ENCODE measurements at places on chromosomes 2 and 18. TPM values are rescaled to one million over a fixed set of nuclear protein-coding genes. Genes with fewer than 3 reads are reported as not detected.

DNA sequence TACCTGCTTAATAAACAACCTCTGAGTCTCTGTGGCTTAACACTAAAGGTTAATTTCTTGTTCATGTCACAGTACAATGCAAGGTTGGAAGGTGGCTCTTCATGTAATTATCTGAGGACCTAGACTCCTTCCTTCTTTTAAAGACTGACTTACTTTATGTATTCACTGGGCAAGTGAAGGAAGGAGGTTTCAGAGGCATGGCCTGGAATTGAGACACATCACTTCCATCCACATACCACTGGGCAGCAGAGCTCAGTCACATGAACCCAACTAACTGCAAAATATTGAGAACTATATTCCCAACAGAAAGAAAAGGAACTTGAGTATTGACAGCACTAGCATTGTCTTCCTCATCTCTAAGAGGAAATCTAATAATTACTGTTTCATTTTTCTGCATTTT lies 57.5 kb upstream of the FN1 start:
- H3K27me3 ChIP-seq: no peaks in the 10 kb centered on the region
- peaks cover 6% of the 10 kb centered on the region for H3K36me3 ChIP-seq
- H3K27ac ChIP-seq: no peak overlapping the region

- no peaks in the 10 kb centered on the region for H3K36me3 ChIP-seq
- H3K4me3 ChIP-seq: no peak overlapping the region
- H3K4me1 ChIP-seq: peaks cover 4% of the 10 kb centered on the region
- no peaks in the 10 kb centered on the region for H3K27me3 ChIP-seq
- no peak overlapping the region for H3K27ac ChIP-seq
- no peak for DNase-seq
These were observed 86.3 kb upstream of the PELI1 start for GRCh38 chr2:64230540-64230939.

DNA sequence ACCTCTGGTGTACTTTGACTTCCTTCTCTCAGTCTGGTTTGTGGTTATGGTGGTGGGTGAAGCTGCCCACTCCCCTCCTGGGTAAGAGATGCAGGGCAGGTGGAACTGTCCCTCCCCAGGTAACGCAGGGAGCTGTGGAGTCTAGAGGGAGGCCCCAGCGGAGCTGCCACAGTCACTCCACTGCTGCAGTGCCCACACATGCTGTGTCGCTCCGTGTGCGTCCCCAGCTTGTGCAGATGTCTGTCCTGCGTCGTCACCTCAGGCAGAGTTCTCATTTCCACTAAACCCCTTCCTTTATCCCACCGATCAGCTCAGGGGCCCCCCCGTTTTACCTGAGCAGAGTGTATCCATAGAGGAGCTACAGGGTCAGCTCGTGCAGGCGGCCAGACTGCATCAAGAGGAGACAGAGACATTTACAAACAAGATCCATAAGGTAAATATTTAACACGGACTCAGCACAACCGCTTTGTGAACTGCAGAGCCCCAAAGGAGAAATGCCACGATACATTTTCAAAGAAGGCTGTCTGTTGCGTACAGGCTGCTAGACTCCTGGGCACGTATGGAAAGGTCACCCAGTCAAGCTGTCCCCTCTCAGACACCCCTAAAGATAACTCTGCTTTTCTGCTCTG lies 87.4 kb downstream of the MTCL1 start:
- peaks cover 8% of the 10 kb centered on the region for H3K36me3 ChIP-seq
- no peak for DNase-seq

- no peaks in the 10 kb centered on the region for H3K27me3 ChIP-seq
- no peak overlapping the region for H3K4me3 ChIP-seq
- H3K36me3 ChIP-seq: peaks cover 4% of the 10 kb centered on the region
- DNase-seq: no peak
These were observed 31.5 kb downstream of the EHBP1 start for GRCh38 chr2:62736899-62737559.

- H3K27me3 ChIP-seq: no peaks in the 10 kb centered on the region
- H3K36me3 ChIP-seq: peaks cover 11% of the 10 kb centered on the region
- no peak overlapping the region for H3K4me3 ChIP-seq
These were observed 111.3 kb downstream of the DCC start for GRCh38 chr18:52451256-52451655.

GRCh38 chr2:212596276-212596675 lies 57.7 kb upstream of the ERBB4 start:
- no peak overlapping the region for H3K4me3 ChIP-seq
- H3K36me3 ChIP-seq: no peaks in the 10 kb centered on the region
- H3K27ac ChIP-seq: no peak overlapping the region
- DNase-seq: no peak
- no peaks in the 10 kb centered on the region for H3K4me1 ChIP-seq
- H3K27me3 ChIP-seq: no peaks in the 10 kb centered on the region

GRCh38 chr2:195619590-195619989 lies 37.4 kb upstream of the SLC39A10 start:
- H3K4me3 ChIP-seq: no peak overlapping the region
- no peaks in the 10 kb centered on the region for H3K27me3 ChIP-seq
- H3K4me1 ChIP-seq: peaks cover 4% of the 10 kb centered on the region
- peaks cover 4% of the 10 kb centered on the region for H3K36me3 ChIP-seq
- no peak for DNase-seq

- H3K27ac ChIP-seq: no peak overlapping the region
- no peaks in the 10 kb centered on the region for H3K36me3 ChIP-seq
- H3K4me1 ChIP-seq: no peaks in the 10 kb centered on the region
- H3K4me3 ChIP-seq: no peak overlapping the region
- no peaks in the 10 kb centered on the region for H3K27me3 ChIP-seq
These were observed 430.6 kb downstream of the GRB14 start for GRCh38 chr2:164190700-164191099.

- DNase-seq: peak; percentile 66
- no peaks in the 10 kb centered on the region for H3K36me3 ChIP-seq
- peaks cover 7% of the 10 kb centered on the region for H3K4me1 ChIP-seq
- peak overlapping the region; percentile 18 for H3K4me3 ChIP-seq
- no peak overlapping the region for H3K27ac ChIP-seq
These were observed 88.4 kb upstream of the SP3 start for GRCh38 chr2:174053355-174054151.

DNA sequence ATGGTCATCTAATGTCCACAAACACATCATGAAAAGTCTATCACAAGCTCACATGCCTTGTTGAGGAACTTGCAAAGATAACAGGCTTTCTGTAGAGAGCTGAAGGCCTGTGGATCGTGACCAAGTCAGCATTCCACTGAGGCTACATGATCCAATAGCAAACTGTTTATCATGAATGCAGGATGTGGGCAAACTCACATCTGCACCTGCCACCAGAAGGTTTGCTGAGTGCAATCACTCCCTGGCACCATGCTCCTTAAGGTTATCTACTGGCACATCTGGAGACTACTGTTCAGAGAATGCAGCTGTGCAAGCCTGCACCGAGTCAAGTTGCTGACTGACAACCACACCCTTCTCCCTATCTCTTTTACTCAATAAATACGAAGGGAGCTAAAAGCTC lies 67.3 kb upstream of the ACAA2 start:
- H3K27me3 ChIP-seq: no peaks in the 10 kb centered on the region
- no peaks in the 10 kb centered on the region for H3K4me1 ChIP-seq
- no peak for DNase-seq
- H3K4me3 ChIP-seq: no peak overlapping the region
- H3K36me3 ChIP-seq: no peaks in the 10 kb centered on the region

DNA sequence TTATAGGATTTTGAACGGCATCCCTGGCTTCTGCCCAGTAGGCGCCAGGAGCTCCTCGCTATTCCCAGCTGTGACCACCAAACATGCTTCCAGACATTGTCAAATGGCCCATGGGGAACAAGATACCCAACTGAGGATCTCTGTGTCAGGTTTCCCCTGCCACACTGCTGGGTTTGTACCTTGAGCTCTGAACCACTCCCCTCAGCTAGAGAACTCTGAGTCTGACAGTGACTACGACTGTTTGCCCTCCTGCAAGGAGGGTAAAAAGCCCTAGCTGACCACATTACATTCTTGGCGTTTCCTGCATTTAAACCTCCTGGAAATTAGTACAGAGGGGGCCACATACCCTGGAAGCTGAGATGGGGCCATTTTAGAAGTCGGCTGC lies 12.4 kb downstream of the LRRFIP1 start:
- H3K4me1 ChIP-seq: no peaks in the 10 kb centered on the region
- no peak overlapping the region for H3K27ac ChIP-seq
- H3K4me3 ChIP-seq: no peak overlapping the region
- H3K36me3 ChIP-seq: peaks cover 38% of the 10 kb centered on the region
- no peaks in the 10 kb centered on the region for H3K27me3 ChIP-seq
- no peak for DNase-seq

GRCh38 chr2:86454238-86454637 lies 13.1 kb downstream of the KDM3A start:
- no peak overlapping the region for H3K4me3 ChIP-seq
- H3K36me3 ChIP-seq: peaks cover 81% of the 10 kb centered on the region
- DNase-seq: no peak
- H3K27me3 ChIP-seq: no peaks in the 10 kb centered on the region
- peaks cover 3% of the 10 kb centered on the region for H3K4me1 ChIP-seq

DNA sequence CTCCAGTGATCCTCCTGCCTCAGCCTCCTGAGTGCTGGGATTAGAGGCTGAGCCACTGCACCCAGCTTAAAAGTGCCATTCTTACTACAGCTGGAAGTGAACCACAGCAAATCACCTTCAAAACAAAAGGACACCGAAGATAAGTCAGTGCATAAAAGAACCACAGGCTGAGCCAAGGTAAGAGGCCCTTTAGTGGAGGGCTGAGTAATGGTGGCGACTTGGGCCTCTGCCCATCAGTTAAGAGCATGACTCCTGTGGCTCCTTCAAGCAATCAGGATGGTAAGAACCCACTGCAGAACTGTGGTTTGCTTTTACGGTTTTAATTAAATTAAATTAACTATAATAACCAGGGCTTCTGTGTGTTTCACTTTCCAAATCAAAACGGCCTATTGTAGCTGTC lies 75.1 kb downstream of the CTAGE1 start:
- peaks cover 16% of the 10 kb centered on the region for H3K27me3 ChIP-seq
- H3K4me1 ChIP-seq: no peaks in the 10 kb centered on the region
- H3K27ac ChIP-seq: no peak overlapping the region
- H3K36me3 ChIP-seq: no peaks in the 10 kb centered on the region
- DNase-seq: no peak
- no peak overlapping the region for H3K4me3 ChIP-seq

GRCh38 chr2:163155279-163155883 lies 316.8 kb upstream of the KCNH7 start:
- no peak for DNase-seq
- no peak overlapping the region for H3K4me3 ChIP-seq
- H3K27ac ChIP-seq: no peak overlapping the region
- no peaks in the 10 kb centered on the region for H3K27me3 ChIP-seq
- no peaks in the 10 kb centered on the region for H3K36me3 ChIP-seq

GRCh38 chr2:172333978-172334330 lies 93.4 kb upstream of the ITGA6 start:
- H3K27me3 ChIP-seq: no peaks in the 10 kb centered on the region
- DNase-seq: no peak
- no peaks in the 10 kb centered on the region for H3K36me3 ChIP-seq
- H3K4me3 ChIP-seq: no peak overlapping the region
- H3K27ac ChIP-seq: no peak overlapping the region

DNA sequence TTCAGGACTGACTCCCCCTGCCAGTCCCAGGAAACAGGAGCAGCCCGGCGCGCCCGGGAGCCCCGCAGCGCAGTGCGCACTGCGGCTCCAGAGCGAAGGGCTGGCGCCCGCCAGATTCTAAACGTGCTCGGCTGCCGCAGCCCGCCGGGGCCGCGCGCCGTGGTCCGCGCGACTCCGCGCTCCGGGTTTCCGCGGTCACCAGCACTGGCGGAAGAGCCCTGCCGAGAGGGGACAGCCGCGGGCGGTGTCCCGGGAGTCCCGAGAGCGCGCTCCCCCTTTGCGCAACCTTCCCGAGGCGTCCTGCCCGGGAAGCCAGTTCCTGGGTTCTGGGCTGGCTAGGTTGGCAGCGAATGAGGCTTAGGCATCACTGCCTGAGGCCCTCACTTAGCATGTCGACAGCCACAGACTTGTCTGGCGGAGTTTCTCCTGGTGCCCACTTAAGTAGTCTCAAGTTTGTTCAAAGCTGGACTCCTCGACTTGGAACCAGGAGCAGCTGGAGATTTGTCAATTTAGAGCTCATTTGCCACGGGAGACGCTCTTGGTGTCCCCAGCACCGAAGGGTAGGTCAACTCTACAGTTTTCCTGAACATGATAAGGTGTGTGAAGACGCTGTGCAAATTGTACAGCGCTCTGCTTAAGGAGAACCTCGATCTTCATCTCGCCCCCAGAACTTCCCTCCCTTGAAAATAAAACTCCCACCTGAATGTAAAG lies 1.5 kb upstream of the VSNL1 start:
- H3K36me3 ChIP-seq: no peaks in the 10 kb centered on the region
- DNase-seq: peak; percentile 78
- H3K4me1 ChIP-seq: peaks cover 4% of the 10 kb centered on the region
- H3K27ac ChIP-seq: peak overlapping the region; percentile 72
- H3K4me3 ChIP-seq: peak overlapping the region; percentile 95

- H3K27ac ChIP-seq: no peak overlapping the region
- H3K36me3 ChIP-seq: no peaks in the 10 kb centered on the region
- H3K4me3 ChIP-seq: no peak overlapping the region
- no peak for DNase-seq
- H3K27me3 ChIP-seq: no peaks in the 10 kb centered on the region
These were observed 177.6 kb downstream of the BABAM2 start for GRCh38 chr2:28068088-28068487.

- H3K4me3 ChIP-seq: no peak overlapping the region
- DNase-seq: no peak
- H3K27ac ChIP-seq: no peak overlapping the region
- H3K27me3 ChIP-seq: no peaks in the 10 kb centered on the region
These were observed 36.3 kb downstream of the THSD7B start for GRCh38 chr2:136801661-136802060.

- no peak overlapping the region for H3K4me3 ChIP-seq
- no peaks in the 10 kb centered on the region for H3K4me1 ChIP-seq
- H3K36me3 ChIP-seq: no peaks in the 10 kb centered on the region
- no peak overlapping the region for H3K27ac ChIP-seq
These were observed 18.7 kb downstream of the ANO7 start for GRCh38 chr2:241207151-241207550.

HNMT gene
- total RNA-seq: 1.3 TPM

SLC4A5 gene
- 0.50 TPM for total RNA-seq

DTNB gene
- total RNA-seq: 31.7 TPM

TMEM182 gene
- 3.6 TPM for total RNA-seq

GLI2 gene
- 59.3 TPM for total RNA-seq

RPL37A gene
- total RNA-seq: 3,719 TPM

GALNT14 gene
- 2.7 TPM for total RNA-seq

COL4A4 gene
- 0.92 TPM for total RNA-seq

SH3BP4 gene
- 93.8 TPM for total RNA-seq

NCKAP5 gene
- 0.26 TPM for total RNA-seq

CYP27C1 gene
- 2.3 TPM for total RNA-seq

CYS1 gene
- 0.07 TPM for total RNA-seq

GALNT13 gene
- 6.7 TPM for total RNA-seq

CFC1 gene
- total RNA-seq: 0.22 TPM

MAB21L4 gene
- total RNA-seq: 0.15 TPM

WDR7 gene
- 14.8 TPM for total RNA-seq

MATN3 gene
- 13.5 TPM for total RNA-seq
